ENCODE measurements at places on chromosomes 1 and 21. TPM values are rescaled to one million over a fixed set of nuclear protein-coding genes. Genes with fewer than 3 reads are reported as not detected.

DNA sequence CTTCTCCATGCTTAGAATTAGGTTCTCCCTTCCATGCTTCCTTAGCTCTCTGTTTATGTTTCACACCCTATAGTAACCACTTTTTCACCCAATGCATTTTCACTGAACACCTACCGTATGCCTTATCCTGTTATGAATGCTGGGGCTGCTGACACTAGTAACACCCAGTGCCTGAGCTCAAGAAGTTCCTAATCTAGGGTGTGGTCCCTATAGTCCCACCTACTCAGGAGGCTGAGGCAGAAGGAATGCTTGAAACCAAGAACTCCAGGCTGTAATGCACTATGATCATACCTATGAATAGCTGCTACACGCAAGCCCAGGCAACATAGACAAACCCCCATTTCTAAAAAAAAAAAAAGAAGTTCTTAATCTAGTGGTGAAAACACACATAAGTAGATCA lies 5.5 kb downstream of the EPHA10 start:
- H3K36me3 ChIP-seq: no peaks in the 10 kb centered on the region
- DNase-seq: no peak
- no peaks in the 10 kb centered on the region for H3K4me1 ChIP-seq
- H3K27ac ChIP-seq: no peak overlapping the region

The OPRD1 gene
- total RNA-seq: 0.02 TPM

The DENND2C gene
- 2.2 TPM for total RNA-seq

DNA sequence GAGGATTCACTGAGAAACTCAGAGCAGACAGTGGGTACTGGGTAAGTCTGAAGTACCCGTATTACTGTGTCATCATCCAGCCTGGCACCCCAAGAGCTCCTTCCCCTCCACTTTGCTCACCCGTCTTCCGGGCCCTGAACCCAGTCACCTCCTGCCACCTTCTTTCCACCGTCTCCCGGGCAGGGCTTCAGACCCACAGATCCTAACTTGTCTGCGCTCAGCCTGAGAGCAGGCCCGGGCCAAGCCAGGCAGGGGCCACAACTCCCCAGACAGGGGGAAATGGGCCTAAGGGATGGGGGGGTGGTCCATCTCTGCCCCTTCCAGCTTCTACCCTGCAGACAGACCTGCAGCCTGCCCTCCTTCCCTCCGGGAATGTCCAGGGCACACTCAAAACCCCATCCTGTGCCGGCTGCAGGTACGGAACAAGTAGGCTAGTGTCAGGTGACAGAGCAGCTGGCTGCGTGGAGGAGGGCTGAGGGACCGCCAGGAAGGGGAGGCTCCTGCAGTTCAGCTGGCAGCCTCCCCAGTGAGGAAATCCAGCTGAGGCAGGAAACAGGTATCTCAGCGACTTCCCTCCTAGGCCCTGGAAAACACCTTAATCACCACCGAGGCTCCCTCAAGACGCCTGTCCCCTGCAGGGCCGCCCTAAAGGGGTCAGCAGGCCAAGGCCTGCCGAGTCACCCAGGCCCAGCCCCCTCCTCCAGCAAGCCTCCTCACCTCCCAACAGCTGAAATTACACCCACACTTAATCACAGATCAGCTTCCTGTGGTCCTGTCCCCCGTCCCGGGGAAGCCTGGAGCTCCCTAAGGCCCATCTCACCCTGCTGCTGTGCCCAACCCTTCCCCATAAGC lies 3.5 kb downstream of the HSPG2 start:
- H3K27me3 ChIP-seq: no peaks in the 10 kb centered on the region
- no peak overlapping the region for H3K4me3 ChIP-seq
- H3K4me1 ChIP-seq: peaks cover 28% of the 10 kb centered on the region
- H3K27ac ChIP-seq: peak overlapping the region; percentile 65
- no peaks in the 10 kb centered on the region for H3K36me3 ChIP-seq

- peak overlapping the region; percentile 84 for H3K4me3 ChIP-seq
- H3K36me3 ChIP-seq: no peaks in the 10 kb centered on the region
- H3K27me3 ChIP-seq: no peaks in the 10 kb centered on the region
Measured at GRCh38 chr1:63368131-63368530, 704 bp downstream of the ALG6 start.

Data from ovary (tissue), 10 donors.